Naive thymus-derived CD4-positive, alpha-beta T cell (primary cell): ENCODE measurements at places on chromosomes 5 and 9. TPM values are rescaled to one million over a fixed set of nuclear protein-coding genes. Genes with fewer than 3 reads are reported as not detected.

Gene SELENOP
- 0.77 TPM for total RNA-seq

Gene FAM13B
- total RNA-seq: 42.0 TPM

Gene MGAT1
- total RNA-seq: 183 and 196 TPM in 2 replicates

Gene FST
- total RNA-seq: 1.1 TPM

Gene MCCC2
- total RNA-seq: 39.4 and 41.0 TPM in 2 replicates

Gene DOK3
- total RNA-seq: 4.0 TPM

Gene ROR2
- not detected for total RNA-seq

Gene HRH2
- 5.6 TPM for total RNA-seq

Gene CXXC5
- total RNA-seq: 1.9 TPM

Gene DNM1
- 0.24 and 0.71 TPM in 2 replicates for total RNA-seq

Gene GABRA6
- not detected for total RNA-seq

Gene ZNF346
- 18.1 TPM for total RNA-seq

Gene GAS1
- total RNA-seq: 0.12 TPM

Gene ADGRD2
- total RNA-seq: not detected

Gene LYSMD3
- total RNA-seq: 32.0 TPM

Gene HEMGN
- total RNA-seq: 2.3 TPM

Gene RLN2
- 0.72 TPM for total RNA-seq

Gene CFAP157
- 0.27 TPM for total RNA-seq

Gene PTCH1
- 28.3 TPM for total RNA-seq

Gene FLT4
- total RNA-seq: 2.3 TPM

Gene LCN9
- not detected for total RNA-seq

Gene PSD2
- total RNA-seq: not detected

Gene SAPCD2
- 0.16 TPM for total RNA-seq

Gene IFNK
- not detected for total RNA-seq
